Spinal cord (tissue), 10 donors: ENCODE measurements at places on chromosomes 7 and 10.

- DNase-seq: no peak
Observed at GRCh38 chr10:110153396-110153795, 54.0 kb upstream of the MXI1 start.

DNA sequence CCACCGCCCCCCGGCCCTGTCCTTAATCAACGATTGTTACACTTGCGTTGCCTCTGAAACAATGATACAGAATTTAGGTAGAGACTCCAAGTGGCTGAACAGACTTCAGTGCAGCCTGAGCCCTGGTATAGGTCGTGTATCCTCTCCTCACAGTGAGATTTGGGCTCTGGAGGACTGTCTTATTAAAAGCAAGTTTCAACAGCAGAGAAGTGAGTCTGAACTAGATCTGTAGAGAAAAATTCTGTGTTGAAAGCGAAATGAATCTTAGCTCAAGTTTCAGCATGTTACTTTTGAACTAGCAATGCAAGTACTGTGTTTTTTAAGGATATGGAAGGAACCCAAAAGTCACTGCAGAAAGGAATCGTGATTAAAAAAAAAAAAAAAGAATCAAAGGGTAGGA, 103.1 kb downstream of the HOXA1 start:
- DNase-seq: no peak

DNA sequence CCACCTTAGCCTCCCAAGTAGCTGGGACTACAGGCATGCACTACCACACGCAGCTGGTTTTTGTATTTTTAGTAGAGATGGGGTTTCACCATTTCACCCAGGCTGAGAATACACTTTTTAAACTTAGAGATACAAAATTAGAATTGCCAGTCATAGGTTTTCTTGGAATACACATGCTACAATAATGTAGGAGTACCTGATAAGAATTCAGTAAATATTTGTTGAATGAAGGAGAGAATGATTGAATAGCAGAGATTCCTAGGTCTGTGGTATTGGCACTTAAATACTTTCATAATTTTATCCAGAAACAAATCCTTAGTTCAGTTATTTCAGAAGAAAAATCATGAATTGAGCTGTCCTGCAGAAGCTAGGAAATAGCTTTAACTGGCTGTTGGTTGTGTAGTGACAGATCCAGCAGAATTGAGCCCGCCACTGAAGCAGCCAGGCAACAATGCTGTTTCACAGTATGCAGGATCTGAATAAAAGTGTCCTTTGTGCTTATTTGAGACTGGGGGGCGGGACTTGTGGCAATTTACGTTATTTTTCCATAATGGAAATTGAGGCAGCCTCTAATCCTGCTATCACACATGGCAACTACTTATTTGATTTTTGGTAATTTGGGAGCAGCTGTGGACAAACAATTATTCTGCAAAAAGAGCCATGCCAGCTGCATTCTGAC, 31.5 kb downstream of the NRF1 start:
- DNase-seq: no peak

GRCh38 chr10:44962870-44963738, 3.5 kb downstream of the RASSF4 start:
- peak; percentile 52 for DNase-seq

DNA sequence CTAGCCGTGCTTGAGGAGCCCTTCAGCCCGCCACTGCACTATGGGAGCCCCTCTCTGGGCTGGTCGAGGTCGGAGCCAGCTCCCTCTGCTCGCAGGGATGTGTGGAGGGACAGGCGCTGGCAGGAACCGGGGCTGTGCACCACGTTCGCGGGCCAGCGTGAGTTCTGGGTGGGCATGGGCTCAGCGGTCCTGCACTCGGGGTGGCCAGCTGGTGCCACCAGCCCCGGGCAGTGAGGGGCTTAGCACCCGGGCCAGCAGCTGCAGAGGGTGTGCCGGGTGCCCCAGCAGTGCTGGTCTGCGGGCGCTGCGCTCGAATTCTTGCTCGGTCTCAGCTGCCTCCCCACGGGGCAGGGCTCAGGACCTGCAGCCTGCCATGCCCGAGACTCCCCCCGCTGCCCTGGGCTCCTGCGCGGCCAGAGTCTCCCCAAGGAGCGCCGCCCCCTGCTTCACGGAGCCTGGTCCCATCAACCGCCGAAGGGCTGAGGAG, 90.8 kb upstream of the NRG3 start:
- DNase-seq: no peak

- no peak for DNase-seq
Observed at GRCh38 chr10:16689227-16689626, 128.0 kb downstream of the RSU1 start.

DNA sequence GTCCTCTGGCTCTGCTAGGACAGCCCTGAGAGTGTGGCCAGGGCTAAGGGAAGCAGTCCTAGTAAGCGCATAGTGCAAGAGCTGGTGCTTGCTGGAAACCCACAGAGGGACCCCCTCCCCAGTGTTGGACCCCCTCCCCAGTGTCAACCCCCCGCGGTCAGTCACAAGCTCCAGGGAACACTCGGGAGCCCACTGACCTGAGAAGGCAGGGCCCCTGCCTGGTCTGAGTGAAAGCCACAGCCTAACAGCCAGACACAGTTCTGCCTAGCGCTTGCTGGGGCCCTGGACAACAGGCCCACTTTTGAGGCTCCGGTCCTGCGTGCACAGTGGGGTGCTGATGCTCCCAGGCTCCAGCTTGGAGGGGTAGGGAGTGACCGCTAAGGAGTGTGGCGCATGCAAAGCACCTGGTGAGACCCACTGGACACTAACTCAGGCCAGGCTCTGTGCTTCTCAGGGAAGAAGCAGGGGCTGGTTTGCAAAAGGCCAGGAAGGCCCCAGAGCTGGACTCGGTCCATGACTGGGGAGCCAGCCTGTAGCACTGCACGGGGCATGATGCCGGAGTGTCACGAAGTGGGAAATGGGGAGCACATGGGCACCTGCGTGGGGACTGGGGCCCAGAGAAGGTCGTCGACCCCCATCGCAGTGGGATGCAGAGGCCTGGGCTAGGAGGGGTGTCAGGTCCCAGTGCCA, 175.8 kb upstream of the PPP2R2D start:
- DNase-seq: no peak

DNA sequence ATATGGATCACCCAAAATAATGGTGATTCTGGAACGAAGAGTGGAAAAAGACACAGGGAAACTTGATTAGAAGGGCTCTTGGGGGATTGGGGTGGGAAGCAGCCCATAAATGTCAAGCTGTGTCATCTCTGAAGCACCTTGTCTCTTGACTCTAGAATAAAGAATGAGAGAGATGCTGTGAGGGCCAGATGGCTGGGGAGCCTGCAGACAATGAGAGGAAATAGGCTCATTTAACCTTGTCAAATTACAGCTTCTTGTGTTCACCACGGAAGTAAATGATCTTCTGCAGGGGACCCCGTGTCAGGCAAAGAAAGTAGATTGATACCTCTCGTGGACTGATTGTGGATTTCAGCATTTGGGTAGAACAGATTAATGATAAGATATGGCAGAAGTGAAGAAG, 159.3 kb downstream of the ST7 start:
- DNase-seq: no peak
